ENCODE measurements at places on chromosomes 7 and 10.

DNA sequence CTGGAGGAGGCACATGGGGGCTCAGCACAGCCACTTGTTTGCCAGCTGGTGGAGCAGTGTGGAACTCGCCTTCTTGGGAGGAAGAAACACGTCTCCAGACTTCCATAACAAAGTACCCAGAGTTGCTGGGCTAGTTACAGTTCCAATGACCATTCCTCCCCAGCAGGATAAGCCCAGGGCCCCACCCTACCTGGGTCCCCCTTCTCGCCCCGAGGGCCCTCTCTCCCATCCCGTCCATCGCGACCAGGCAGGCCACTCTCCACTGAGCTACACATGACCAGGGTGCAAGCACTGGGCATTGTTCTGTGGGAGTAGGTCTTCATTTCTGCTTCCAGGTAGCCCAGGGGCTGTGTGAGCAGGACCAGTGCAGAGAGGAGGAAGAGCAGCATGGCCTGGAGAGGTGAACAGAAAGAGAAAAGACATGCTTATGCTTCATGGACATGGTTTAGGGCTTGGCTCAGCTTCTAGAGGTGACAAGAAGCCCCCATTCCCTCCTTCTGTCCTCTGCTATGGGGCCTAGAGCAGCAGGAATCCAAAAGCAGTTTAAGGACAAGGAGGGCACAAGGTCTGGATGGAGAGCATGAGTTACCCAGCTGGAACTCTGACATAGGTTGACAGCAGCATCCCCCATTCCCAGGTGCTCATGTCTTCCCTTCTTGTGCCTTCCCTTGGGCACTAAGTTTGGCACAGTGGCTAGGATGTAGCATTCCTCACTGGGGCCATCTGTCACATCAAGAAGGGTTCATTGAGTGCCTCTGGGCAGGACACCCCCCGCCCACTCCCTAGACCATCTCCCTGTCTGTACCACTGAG lies 2.4 kb downstream of the SFTPD start:
- DNase-seq = no peak

DNA sequence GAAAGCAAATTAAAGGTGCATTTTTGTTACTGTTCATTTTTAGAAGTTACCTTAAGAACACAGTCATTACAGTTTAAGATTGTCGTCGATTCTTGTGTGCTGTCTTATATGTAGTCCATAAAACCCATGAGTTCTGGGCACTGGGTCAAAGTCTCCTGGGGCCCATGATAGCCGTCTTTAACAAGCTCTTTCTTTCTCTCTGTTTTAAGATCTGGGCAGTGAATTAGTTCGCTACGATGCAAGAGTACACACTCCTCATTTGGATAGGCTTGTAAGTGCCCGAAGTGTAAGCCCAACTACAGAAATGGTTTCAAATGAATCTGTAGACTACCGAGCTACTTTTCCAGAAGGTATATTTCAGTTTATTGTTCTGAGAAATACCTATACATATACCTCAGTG lies 90.7 kb upstream of the CAPZA2 start:
- DNase-seq = no peak

DNA sequence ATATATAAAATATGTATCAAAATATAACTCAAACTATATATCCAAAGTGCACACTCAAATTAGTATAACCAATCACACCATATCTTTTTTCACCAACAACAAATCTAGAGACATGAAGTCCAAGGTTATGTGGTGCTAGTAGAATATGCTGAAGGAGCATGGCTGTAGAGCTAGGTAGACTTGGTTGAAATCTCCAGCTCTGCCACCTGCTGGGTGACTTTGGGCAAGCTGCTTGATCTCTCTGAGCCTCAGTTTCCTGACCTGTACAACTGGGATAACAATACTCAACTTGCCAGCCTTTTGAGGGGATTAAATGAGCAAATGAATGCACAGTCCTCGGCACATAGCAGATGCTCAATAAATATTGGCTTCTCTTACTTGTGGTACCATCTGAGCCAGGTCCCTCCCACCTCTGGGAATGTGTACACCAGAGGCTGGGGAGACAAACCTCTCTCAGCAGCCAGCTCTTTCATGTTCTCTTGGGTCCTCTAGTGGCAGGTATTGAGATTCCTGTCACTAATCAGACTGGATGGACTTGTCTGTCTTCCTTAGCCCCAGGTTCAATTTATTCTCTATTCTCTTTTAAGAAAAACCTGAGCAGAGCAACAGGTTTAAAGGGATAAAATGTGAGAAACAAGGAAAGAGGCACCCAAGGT lies 94.3 kb upstream of the PDE1C start:
- DNase-seq = no peak

- DNase-seq = no peak
Observed at GRCh38 chr10:36677431-36677768, 448.0 kb upstream of the ANKRD30A start.

- no peak for DNase-seq
Observed at GRCh38 chr7:70052691-70053090, 454.4 kb downstream of the AUTS2 start.

DNA sequence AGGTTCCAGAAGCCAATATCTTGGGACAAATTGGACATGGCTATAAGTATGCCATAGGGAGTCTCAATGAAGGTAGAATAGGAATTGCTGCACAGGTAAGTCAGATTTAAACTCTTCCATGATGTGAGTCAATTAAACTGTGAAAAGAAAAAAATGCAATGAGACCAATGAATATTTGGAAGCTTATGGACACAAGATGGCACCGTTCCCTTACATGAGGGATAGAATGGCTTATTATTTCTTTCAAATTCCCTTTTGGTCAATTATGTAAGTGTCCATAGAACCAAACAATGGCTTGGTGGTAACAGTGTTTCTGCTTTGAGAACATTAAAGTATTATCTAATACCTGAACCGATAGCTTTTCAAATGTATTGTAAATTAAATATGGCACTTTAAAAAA lies 35.6 kb downstream of the ACADSB start:
- no peak for DNase-seq

GRCh38 chr7:2116448-2116810 lies 116.3 kb downstream of the MAD1L1 start:
- DNase-seq = no peak

DNA sequence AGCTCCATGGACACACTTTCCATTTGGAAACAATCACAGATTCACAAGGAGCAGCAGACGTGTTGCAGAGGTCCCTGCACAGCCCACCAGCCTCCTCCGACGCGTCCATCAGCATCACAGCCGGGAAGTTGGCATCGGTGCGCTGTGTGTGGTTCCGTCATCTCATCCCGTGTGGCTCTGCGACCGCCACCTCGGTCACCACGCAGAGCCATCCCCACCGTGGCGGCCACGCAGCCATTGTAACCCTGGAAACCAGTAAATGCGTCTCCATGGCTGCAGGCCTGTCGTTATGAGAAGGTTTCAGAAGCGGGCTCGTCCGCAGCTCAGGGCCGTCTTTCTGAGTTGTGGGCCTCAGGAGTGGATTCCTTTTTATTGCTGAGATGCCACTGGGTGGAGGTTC lies 36.0 kb downstream of the FOXK1 start:
- DNase-seq = no peak

DNA sequence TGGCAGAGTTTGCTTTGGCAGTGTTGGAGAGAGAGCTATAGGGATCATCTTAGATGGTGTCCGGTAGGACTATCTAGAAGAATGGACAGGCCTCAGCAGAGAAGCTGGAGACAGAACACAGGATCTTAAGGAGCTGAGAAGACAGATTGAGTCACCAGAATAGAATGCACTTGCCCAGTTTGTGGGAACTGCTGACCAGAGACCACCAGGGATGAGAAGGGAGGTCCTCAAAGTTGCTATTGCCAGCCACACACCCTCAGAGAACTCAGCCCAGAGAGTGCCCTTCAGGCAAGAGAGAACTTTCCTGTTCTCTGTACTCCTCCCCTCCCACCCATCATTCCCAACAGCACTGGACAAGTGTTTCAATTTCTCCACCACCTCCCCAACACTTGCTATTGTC lies 25.3 kb upstream of the GALNT11 start:
- DNase-seq = no peak
